ENCODE measurements at places on chromosomes 6 and 20. TPM values are rescaled to one million over a fixed set of nuclear protein-coding genes. Genes with fewer than 3 reads are reported as not detected.

OGFR gene
- total RNA-seq: 16.4 TPM

GRCh38 chr20:33064572-33065287 lies 11.0 kb downstream of the BPIFB3 start:
- no peak for DNase-seq

GRCh38 chr6:47237196-47237595 lies 72.5 kb downstream of the TNFRSF21 start:
- DNase-seq: no peak

GRCh38 chr6:42507195-42507594 lies 55.5 kb upstream of the TRERF1 start:
- DNase-seq: no peak

- no peak for DNase-seq
Observed at GRCh38 chr6:79077715-79078074, 359 bp downstream of the PHIP start.

- DNase-seq: no peak
Observed at GRCh38 chr6:113690281-113691259, 166.6 kb upstream of the MARCKS start.

HIVEP1 gene
- total RNA-seq: 17.8 TPM

DNA sequence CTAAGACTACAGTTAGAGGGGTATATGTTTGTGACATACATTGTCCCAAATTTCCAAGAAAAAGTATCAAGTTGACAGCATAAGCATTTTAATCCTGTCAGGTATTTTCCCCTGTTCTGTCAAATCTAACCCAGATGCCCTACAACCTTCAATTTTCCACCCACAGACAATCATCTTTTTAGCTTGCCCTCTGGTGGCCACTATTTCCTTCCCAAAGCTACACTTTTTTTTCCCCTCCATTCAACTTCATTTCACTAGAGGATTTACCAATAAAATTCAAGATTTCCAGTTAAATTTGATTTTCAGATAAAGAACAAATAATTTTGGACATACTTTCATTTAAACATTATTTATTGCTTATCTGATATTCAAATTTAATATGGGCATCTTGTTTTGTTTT lies 286.6 kb downstream of the TENT5A start:
- DNase-seq: no peak

GRCh38 chr20:20277894-20278335 lies 90.0 kb upstream of the INSM1 start:
- no peak for DNase-seq

- no peak for DNase-seq
Observed at GRCh38 chr6:105824732-105825131, 261.4 kb upstream of the PRDM1 start.

GRCh38 chr6:40692337-40692736 lies 105.2 kb upstream of the LRFN2 start:
- DNase-seq: no peak
